CD14-positive monocyte (primary cell): ENCODE measurements at places on chromosomes 12 and 14.

GRCh38 chr12:123655420-123655819, 15.5 kb upstream of the TCTN2 start:
- DNase-seq, result no peak

DNA sequence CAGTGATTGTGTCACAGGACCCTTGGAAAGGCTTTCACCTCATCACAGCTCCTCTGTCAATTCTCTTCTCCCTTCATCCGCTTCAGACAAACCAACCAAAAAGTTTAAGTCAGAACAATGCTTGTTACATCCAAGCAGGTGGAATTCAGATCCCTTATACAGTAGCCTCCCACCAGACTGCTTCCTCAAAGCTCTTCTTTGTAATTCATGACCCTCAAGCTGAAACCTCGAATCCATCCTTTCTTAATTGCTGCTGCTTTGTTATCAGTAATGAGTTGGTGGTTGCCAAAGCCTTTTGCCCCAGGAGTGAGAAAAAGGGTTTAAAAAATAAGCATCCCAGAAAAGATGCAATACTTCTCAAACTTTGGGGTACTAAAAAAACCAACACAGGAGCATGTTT, 9.5 kb downstream of the BEST3 start:
- no peak for DNase-seq

GRCh38 chr12:69345742-69346141, 2.4 kb upstream of the LYZ start:
- no peak for DNase-seq

GRCh38 chr12:125340791-125341190, 275.6 kb downstream of the AACS start:
- DNase-seq, result no peak

- no peak for DNase-seq
Measured at GRCh38 chr14:55752580-55753390, 172.8 kb downstream of the KTN1 start.

- no peak for DNase-seq
Measured at GRCh38 chr12:128842579-128842978, 10.7 kb upstream of the GLT1D1 start.

DNA sequence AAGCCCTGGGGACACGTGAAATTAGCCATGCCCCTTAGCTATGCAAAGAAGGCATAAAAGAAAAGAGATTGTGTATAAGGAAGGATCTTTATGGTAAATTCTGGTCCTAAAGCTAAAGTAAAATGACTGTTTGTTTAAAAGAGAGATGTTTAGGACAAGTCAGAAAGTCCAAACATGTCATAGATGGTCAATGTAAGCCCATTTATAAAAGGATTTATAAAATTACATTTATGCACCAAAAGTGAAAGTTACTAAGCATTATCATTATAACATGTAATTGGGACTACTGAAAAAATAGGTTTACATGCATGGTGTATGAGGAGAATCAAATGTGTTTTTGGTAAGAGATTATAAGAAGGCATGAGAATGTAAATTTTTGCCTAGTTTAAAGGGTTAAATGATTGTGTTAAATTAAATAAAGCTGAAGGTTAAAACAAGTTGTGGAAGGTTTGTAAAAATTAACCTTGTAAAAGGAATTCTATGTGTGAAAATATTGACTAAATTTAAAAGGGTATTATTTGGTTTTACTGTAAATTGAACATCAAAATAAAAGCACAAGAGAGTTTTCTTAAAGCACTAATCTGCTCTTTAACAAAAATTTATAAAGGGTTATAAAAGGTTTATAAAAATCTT, 50.4 kb upstream of the TSPAN8 start:
- DNase-seq, result no peak

DNA sequence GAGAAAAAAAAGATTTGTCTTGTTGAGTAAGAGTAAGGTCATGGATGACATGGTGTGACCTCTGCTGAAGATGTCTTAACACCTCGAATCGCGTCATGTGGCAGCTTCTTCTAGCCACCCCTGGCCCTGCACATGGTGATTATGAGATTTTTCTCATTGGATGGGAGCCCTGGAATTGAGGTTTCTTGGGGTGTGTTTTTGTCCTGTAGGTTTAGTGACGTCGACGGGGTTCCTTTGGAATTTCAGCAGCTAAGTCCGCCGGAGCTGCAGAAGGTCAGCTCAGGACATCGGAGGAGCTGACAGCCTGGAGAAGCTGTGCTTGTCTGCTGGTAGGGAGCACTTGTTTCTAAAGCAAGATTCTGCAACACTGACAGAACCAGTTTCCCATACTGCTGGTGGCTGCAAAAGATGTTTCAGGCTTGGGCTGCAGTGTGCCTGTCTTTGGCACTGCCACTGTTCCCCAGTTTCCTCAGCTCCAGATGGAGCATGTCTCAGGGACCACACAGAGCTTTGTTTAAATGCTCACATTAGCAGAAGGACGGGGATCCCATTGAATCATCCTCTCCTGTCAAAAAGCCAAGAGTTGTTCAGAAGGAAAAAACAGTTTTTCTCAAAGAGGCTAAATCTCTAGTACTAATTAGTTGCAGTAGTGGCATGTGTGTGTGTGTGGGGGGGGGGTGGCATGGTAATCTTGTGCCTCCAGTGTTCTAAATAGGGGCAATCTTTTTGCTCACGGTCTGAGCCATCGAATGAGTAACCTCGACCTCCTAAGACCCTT, 5.2 kb upstream of the FOS start:
- peak; percentile 84 for DNase-seq
